ENCODE measurements at places on chromosomes 7 and 10.

- no peak for DNase-seq
Observed at GRCh38 chr10:121076776-121077715, 225.9 kb downstream of the WDR11 start.

GRCh38 chr7:55172161-55172560 is 153.3 kb downstream of the EGFR start:
- DNase-seq: no peak

DNA sequence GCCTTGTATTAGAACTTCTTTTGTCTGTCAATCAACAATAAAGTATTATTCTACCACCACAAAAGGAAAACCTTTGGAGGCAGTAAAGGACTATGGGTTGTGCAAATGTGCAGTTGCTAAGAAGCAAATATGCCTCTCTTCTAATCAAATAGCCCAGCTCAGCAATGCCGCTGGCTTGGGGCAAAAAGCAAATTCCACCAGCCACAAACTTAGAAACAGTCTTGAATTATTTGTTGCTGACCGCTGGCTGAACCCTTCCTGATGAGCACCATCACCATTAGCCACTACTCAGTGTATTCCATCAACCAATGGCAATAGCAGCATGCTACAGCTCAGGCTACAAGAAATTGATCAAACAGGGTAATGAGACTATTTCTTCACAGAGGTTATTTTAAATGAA is 51.0 kb downstream of the SKAP2 start:
- no peak for DNase-seq

DNA sequence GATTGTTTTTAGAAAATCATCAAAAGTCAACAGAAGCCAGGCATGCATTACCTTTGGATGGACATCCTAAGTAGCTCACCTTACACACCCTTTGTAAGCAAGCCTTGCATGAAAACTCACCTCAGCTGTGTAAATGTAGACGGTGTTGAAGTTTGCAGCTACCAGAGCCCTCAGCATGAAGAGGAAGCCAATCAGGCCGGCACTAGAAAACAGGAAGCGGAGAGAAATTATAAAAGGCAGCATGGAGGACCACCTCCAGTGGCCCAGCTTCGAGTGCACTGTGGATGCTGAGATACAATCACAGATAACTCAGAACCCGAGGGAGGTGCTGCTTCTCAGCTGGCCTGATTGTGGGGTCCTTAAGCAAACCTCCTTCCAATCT is 75.3 kb downstream of the SVOPL start:
- no peak for DNase-seq

DNA sequence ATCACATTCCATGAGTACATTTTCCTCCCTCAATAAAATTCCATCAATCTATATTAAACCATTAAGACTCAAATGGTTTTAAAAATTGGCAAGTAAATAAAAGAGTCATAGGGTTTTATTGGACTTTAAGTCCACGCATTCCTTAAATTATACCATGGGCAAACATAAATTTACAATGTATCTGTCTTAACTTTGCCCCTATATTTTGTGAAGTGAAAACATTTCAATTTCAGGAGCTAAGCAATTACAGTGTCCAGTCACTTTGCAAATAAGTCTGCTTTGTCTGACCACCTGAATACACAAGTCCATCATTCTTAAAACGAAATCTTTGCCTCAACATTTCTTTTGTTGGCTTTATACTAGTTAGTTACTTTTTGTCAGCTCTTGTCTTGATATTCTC is 197.5 kb upstream of the SEMA3D start:
- DNase-seq: no peak

- no peak for DNase-seq
Observed at GRCh38 chr10:48430402-48430993, 124.0 kb downstream of the MAPK8 start.

DNA sequence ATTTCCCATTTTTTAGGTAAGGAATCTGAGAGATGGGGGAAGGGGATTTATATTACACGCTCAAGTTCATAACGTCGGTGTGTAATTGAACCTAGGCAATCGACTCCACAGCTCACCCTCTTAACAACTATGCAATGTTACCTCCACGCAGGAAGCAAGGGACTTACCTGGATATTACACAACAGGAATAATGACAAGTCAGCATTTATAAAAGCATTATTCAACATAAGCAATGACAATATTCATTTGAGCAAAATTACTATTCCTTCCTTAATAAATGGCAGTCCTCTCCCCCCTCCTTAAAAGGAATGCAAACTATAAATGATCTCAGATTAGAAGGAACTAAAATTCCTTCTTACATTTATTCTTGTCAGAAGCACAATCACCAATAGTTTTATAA is 104.0 kb downstream of the PCLO start:
- no peak for DNase-seq

DNA sequence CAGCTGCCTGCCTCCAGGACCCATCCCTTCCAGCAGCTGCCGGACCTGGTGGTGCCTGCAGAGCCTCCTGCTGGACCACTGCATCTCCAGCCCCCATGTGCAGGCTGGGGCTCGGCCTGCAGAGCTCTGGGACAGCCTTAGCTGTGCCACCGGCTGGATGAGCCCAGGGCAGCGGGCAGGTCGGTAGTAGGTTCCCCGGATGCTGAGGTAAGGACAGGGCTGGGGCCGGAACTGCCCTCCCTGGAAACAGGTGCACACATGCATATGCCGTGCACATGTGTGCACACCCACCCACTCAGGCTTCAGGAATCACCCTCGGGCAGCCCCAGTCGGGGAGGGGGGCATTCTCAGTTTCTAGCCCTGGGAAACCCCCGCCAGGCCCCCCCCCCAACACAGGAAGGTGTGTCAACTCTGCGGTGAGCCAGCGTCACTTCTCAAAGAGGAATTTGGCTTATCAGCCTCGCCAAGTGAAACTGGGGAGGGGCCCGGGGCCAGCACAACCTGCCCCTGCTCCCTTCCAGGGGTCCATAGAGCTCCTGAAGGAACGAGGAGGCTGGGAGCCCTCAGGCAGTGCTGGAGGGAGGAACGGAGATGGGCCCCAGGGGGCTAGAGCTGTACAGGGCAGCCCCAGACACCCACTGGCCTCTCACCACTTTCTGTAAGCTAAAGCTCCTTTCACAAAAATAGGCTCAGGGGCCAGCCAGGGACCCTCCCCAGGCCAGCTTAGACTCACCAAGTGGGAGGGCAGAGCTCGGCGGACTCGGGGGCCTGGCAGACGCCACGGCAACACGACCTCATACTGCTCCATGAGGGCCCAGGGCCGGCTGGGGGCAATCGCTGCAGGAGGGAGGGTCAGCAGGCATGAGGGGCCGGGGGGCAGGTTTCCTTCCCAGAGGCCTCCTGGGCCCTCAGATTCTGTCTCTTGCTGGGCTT is 1.7 kb downstream of the ADAM8 start:
- peak; percentile 62 for DNase-seq

GRCh38 chr7:47271749-47272148 is 310.2 kb downstream of the TNS3 start:
- DNase-seq: no peak

Data from stimulated activated CD8-positive, alpha-beta memory T cell treated with anti-CD3 and anti-CD28 coated beads, Interleukin-12 subunit alpha, Interleukin-12 subunit beta, amount 100 ng/mL, for 1 hour (primary cell).